Spleen (tissue), 13 donors: ENCODE measurements at places on chromosomes 5 and 9. TPM values are rescaled to one million over a fixed set of nuclear protein-coding genes. Genes with fewer than 3 reads are reported as not detected.

DNA sequence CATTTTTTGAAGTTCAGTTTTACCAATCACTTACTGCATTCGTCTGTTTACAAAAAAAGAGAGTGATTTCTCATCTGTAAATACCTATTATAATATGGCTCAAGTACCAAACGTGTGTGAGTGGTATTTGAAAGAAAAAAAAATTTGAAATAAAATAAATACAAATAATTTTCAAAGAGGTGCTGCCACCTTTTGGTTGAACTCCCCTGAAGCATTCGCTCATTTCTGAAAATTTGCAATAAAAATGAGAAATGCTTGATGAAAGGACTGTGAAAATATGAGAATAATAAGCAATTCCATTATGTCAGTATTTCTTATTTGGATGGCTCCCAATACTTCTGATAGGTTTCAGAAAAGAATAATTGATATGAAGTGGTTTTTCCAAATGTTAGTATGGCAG lies 409.9 kb downstream of the CTNND2 start:
- H3K4me3 ChIP-seq = no peak overlapping the region
- H3K36me3 ChIP-seq = no peaks in the 10 kb centered on the region
- H3K27me3 ChIP-seq = no peaks in the 10 kb centered on the region
- H3K27ac ChIP-seq = no peak overlapping the region

DNA sequence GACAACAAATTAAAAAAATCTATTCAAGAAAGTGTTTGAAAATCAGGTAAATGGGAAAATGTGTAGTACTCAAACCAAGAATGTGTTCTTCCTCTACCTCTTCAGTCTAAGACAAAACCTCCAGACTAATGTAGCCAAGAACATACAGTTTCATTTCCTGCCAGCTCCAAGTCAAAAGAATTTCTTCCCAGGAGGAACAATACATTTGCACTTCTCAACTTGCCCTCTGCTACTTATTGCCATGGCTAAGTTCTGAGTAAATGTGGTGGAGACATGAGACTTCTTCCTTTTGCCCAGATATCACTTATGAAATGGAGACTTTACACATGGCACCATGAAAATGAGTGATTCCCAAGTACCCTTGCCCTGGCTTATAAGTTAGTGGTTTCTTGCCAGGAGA lies 2112.2 kb upstream of the C9orf72 start:
- H3K27me3 ChIP-seq = no peaks in the 10 kb centered on the region
- no peak overlapping the region for H3K4me3 ChIP-seq
- no peaks in the 10 kb centered on the region for H3K36me3 ChIP-seq
- no peak for DNase-seq
- no peaks in the 10 kb centered on the region for H3K4me1 ChIP-seq

DNA sequence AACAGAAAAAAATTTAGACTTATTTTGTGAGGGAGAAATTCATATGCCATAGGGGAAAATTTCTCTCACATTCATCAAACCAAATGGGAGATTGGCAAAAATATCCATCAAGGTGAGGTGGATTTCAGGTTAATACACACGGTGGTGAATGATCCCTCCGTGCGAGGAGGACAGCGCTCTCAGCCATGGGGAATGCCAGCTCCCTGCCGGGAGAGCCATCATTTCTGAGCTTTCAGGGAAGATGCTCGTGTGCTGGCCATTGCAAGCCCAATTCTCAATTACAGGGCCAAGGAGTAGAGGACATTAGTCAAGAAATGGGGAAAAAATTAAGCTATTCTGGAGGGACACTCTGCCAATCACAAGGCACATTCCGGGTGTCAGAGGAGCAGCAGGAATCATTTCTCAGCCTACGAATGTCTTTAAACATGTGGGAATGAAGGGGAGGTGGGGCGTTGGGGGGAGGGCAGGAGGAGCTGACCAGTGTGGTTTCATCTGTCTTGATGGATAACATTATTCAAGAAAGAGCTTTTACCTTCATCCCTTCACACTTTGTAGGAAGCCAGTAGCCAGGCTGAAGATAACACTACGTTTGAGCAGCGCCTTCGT lies 165.5 kb downstream of the DAB2IP start:
- H3K27me3 ChIP-seq = no peaks in the 10 kb centered on the region
- H3K4me1 ChIP-seq = peaks cover 13% of the 10 kb centered on the region
- H3K27ac ChIP-seq = no peak overlapping the region
- no peaks in the 10 kb centered on the region for H3K36me3 ChIP-seq
- DNase-seq = no peak
- H3K4me3 ChIP-seq = no peak overlapping the region

Gene DPYSL3
- 40.2 TPM for total RNA-seq

GRCh38 chr9:70049672-70050271 lies 6.1 kb downstream of the MAMDC2 start:
- no peaks in the 10 kb centered on the region for H3K4me1 ChIP-seq
- no peak for DNase-seq
- H3K27me3 ChIP-seq = peaks cover 3% of the 10 kb centered on the region
- H3K4me3 ChIP-seq = no peak overlapping the region

DNA sequence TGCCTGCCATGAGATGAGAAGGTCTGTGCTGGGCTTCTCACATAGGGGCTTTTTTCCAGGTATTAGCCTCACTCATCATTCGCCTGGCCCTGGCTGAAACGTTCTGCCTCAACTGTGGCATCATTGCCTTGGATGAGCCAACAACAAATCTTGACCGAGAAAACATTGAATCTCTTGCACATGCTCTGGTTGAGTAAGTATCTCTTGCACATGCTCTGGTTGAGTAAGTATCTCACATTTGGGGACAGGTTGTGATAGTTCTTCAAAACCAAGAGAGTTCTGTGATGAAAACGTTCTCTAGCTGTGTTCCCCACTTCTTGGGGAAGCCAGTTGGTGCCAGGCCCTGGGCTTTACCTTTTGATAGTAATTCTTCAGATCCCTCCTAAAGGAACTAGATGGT lies 17.4 kb upstream of the IL13 start:
- H3K27ac ChIP-seq = no peak overlapping the region
- no peaks in the 10 kb centered on the region for H3K4me1 ChIP-seq
- no peak overlapping the region for H3K4me3 ChIP-seq
- peaks cover 87% of the 10 kb centered on the region for H3K36me3 ChIP-seq

Gene DRD1
- total RNA-seq = not detected

- H3K27me3 ChIP-seq = no peaks in the 10 kb centered on the region
- no peaks in the 10 kb centered on the region for H3K36me3 ChIP-seq
- H3K4me3 ChIP-seq = no peak overlapping the region
- peak overlapping the region; percentile 42 for H3K27ac ChIP-seq
Observed at GRCh38 chr9:72315089-72315509, 49.9 kb downstream of the ZFAND5 start.

- peaks cover 5% of the 10 kb centered on the region for H3K27me3 ChIP-seq
- H3K27ac ChIP-seq = no peak overlapping the region
- H3K4me1 ChIP-seq = no peaks in the 10 kb centered on the region
- DNase-seq = no peak
- no peaks in the 10 kb centered on the region for H3K36me3 ChIP-seq
Observed at GRCh38 chr5:170603578-170604565, 100.1 kb downstream of the KCNIP1 start.
